ENCODE measurements at places on chromosomes 16 and 17.

DNA sequence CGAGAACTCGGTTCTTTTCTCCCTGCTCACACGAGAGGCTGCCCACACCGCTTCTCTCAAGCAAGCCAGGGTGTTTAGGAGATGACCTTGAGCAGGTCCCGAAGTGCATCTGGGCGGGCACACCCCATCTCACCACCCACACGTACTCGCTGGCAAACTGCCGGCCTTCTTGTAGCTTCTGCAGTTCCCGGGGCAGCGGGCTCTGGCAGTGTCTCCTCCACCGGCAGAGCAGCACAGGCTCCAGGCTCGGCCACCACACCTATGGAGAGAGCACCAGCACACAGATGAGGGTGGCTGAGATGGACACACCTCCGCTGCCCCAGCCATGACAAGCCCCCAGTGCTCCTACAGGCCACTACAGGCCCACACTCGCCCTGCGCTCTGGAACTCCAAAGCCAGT is 23.5 kb downstream of the ZNF276 start:
- no peak for DNase-seq

GRCh38 chr16:4351880-4352279 is 759 bp upstream of the PAM16 start:
- DNase-seq, result no peak

- no peak for DNase-seq
These were observed 27.7 kb downstream of the RTN4RL1 start for GRCh38 chr17:1997289-1997926.

DNA sequence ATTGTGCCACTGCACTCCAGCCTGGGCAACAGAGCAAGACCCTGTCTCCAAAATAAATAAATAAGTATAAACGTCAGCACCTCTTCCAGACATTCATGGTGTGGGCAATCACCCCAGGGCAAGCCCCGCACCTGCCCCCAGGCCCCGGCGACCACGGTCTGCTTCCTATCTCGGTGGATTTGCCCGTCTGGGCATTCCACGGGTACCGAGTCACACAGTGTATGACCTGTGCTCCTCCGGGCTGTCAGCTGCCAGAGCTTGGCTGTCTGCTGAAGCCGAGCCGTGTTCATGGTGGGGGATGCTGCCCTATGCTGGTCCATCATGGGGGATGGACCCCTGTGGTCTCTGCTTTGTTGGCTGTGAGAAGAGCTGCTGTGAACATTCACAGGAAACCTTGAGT is 15.4 kb downstream of the CYBC1 start:
- no peak for DNase-seq

GRCh38 chr16:81313701-81314602 is 810 bp upstream of the GAN start:
- no peak for DNase-seq

DNA sequence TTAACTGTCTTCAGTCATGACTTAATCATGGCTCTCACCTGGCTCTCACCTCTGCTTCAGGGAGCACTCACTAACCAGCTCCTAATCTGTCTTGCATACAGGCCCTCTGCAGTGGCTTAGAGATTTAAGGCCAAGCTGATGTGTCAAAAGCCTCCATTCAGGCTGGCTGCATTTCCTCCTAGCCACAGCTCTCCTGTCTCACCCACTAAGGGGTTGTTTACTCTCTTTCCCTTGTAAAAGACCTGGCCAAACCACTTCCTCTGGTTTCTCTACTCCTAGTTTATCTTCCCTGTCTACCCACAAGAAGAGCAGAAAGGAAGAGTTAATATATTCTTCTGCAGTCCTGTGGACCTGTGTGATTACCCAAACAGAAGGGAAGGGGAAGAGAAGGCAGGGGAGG is 9.3 kb upstream of the ASIC2 start:
- DNase-seq, result no peak

DNA sequence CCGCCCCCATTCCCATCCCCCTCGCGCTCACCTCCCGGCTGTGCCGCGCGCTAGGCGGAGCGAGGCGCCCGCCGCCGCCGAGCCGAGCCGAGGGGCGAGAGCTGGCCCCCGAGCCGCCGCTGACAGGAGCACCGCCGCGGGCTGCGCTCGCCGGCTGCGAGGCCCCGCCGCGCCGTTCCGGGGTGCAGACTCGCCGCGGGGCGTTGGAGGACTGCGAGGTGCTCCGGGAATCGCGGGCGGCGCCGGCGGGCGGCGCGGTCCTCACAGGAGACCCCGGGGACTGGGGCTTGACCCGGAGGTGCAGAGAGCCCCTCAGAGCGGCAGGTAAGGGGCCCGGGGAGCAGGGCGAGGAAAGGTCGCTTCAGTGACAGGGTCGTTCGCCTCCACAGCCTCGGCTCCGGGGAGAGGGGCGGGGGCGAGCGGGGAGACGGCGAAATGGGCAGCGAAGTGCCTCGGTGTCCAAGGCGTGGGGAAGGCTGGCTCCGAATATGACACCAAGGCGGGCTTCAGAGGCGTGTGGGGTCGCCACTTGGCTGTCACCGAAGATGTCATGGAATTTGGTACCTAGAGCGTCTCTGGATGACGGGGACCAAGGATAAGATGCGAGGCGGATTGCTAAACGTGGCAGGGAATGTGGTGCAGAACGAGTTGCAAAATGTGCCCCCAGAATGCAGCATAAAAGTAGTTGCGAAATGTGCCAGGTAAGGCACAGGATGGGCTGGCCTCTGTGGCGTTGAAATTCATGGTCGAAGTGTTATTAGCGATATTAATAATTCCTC is 580 bp downstream of the TANC2 start:
- peak; percentile 38 for DNase-seq

- DNase-seq, result no peak
These were observed 31.6 kb downstream of the TEKT5 start for GRCh38 chr16:10663146-10663545.

GRCh38 chr16:35741546-35741945 is 2282.1 kb downstream of the TP53TG3F start:
- DNase-seq, result no peak

GRCh38 chr17:30550512-30551273 is 73.5 kb downstream of the GOSR1 start:
- no peak for DNase-seq

GRCh38 chr16:53600126-53600525 is 97.1 kb upstream of the AKTIP start:
- DNase-seq, result no peak

- peak; percentile 23 for DNase-seq
These were observed 2.8 kb upstream of the ALDH3A2 start for GRCh38 chr17:19645734-19646201.

DNA sequence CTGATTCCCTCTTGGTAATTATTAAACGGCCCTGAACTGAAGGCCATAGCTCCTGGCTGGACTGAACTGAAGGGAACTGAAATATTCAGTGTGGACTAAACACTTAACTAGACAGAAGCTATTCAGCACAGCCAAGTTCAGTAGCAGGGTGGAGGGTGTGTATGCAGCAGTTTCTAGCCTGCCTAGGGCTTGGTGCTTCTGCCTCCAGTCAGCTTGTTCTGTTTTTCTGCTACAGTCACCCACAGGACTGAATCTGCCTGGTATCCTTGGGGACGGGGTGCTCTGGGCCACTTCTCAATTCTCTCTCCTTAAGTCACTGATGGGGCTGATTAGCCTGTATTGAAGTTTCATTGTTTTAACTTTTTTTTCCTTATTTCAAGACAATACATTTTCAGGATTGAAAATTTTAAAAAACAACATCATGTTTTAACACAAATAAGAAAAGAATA is 77.1 kb downstream of the WWP2 start:
- no peak for DNase-seq

- no peak for DNase-seq
These were observed 27.7 kb upstream of the BCO1 start for GRCh38 chr16:81210807-81211206.

- no peak for DNase-seq
These were observed 17.8 kb upstream of the ADGRG1 start for GRCh38 chr16:57610611-57611010.

DNA sequence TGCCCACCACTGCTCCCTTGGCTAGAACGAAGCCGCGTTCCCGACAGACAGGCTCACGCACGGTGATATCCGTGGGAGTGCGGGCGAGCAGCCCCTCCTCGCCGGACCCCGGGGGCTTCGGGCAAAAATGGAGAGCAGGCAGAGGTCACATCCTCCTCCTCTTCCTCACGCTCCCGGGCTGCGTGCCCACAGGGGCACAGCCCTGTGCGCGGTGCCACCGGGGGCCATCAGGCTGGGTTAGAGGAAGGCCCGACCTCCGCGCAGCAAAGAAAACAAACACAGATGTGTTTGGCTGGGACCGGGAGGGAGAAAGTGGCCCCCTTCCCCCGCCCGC is 519 bp upstream of the NTN1 start:
- DNase-seq, result no peak

DNA sequence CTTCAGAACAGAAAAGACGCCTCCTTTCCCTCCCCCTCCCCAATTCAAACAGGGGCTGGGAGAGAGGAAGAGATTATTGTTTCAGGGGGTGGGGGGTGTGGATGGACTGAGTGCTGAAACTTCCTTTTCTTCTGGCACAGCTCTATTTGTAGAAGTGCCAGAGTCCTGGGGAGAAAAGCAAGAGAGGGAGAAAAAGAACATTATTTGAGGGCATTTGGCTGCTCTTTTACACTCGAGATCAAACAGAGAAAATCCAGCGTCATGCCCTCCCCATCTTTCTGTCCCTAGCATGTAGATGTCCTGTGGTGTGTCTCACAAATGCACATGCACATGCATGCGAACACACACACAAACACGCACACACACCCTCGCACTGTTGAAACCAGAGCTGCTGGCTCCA is 13.0 kb downstream of the ARL4D start:
- no peak for DNase-seq

DNA sequence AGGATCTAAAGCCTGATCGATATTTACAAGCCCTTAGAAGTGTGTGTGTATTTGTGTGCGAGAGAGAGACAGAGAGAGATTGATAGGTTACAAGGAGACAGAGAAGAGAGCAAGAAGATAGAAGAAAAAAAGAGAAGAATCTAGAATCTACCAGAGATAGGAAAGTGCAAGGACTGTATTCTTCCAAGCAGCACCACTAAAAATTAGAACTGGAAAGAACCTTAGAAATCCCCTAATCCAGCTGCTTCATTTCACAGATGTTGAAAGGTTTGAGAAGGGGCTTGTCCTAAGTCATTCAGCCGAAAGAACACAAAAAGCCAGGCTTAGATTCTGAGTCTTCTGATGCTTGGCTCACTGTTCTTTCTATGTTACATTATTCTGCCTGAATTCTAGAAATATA is 92.2 kb downstream of the HS3ST3A1 start:
- no peak for DNase-seq

DNA sequence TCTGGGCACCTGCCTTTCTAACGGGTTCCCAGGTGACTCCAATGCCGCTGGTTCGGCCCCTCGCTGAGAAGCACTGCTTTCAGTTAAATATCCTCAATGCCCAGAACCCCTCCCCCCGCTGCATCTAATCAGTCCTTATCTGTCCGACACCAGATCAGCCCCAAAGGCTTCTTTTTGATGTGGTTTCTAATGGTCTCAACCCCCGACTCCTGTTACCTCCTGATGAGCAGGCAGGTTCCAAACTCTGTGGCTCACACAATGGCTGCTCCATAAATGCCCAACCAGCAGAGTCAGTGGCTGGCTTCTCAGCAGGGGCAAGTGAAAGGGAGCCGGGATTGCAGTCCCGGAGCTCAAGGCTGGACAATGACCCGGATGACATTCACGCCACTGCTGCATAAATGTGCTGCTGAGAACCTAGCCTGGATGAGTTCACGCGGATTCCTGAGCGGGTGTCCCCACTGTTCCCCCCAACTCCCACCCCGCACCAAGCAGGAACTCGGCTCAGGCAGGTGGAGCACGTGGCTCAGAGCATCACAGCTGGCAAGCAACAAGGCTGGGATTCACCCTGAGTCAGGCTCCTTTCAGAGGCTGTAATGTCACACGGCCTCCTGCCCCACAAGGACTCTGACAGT is 1.0 kb upstream of the SLC38A8 start:
- DNase-seq, result no peak

- no peak for DNase-seq
These were observed 1.1 kb downstream of the P4HB start for GRCh38 chr17:81858967-81859905.

DNA sequence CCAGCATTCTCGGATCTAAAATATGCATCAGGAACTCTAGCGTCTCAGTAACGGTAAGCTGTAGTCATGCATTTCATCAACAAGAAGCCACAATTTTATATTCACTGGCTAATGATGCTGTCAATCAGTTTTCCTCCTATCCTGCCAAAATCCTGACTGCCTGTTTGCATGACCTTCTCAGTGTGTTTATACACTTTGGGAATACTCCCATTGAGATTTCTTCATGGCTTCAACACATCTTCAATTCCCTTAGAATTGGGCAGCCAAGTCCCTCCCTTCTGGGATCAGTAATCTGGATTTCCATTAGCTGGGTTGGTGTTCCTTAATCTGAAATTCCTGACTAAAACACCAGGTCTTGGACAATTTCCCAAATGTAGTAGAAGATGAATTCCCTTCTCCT is 348.9 kb upstream of the DYNLRB2 start:
- DNase-seq, result no peak

- DNase-seq, result no peak
These were observed 108.1 kb downstream of the ADCY9 start for GRCh38 chr16:4008116-4008515.

GRCh38 chr16:71637398-71637797 is 11.4 kb downstream of the MARVELD3 start:
- no peak for DNase-seq

GRCh38 chr16:6335072-6335471 is 997.6 kb upstream of the RBFOX1 start:
- no peak for DNase-seq

DNA sequence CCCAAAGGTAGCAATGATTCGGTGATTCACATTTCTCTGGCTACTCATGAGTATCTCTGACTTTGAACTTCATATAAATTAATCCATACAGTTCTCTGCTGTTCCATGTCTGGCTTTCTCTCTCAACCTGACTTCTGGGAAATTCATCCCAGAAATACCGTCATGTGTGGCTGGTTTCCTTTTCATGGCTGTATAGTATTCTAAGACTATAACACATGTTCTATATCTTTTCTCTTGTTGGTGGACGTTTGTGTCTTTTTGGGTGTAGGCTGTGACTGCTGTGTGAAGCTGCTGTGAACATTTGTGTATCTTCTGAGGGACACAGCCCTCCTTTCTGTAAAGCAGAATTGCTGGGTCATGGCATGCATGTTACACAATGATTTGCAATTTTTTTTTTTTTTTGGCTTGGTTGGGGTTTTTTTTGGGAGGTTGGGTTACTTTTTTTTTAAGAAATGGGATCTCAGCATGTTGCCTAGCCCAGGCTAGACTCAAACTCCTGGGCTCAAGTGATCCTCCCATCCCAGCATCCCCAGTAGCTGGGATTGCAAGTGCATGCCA is 6.3 kb downstream of the TTYH2 start:
- DNase-seq, result no peak

DNA sequence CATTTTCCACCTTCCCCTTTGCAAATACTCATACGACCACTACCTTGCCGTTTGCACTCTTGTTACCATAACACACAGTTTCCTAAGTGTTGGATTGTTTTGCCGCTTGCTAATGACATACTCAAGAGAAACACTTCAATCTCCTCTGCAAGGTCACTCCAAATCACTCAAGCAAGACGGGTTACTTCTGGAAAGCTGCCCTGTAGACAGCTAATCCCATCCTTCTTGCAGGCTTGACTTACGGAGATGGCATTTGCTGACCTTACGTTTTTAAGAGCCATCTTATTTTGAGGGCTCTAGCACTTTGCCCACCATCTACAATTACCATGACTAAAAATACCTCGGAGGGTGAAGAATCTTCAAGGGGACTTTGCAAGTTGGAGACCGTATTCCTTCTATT is 46.2 kb downstream of the MYH3 start:
- DNase-seq, result no peak

Measured in stimulated activated CD8-positive, alpha-beta memory T cell treated with anti-CD3 and anti-CD28 coated beads, Interleukin-4, amount 100 ng/mL, for 1 hour (primary cell).